ENCODE measurements at places on chromosomes 11 and 22.
A peak's percentile ranks its signal among the peaks of the same experiment; 100 is the strongest.

DNA sequence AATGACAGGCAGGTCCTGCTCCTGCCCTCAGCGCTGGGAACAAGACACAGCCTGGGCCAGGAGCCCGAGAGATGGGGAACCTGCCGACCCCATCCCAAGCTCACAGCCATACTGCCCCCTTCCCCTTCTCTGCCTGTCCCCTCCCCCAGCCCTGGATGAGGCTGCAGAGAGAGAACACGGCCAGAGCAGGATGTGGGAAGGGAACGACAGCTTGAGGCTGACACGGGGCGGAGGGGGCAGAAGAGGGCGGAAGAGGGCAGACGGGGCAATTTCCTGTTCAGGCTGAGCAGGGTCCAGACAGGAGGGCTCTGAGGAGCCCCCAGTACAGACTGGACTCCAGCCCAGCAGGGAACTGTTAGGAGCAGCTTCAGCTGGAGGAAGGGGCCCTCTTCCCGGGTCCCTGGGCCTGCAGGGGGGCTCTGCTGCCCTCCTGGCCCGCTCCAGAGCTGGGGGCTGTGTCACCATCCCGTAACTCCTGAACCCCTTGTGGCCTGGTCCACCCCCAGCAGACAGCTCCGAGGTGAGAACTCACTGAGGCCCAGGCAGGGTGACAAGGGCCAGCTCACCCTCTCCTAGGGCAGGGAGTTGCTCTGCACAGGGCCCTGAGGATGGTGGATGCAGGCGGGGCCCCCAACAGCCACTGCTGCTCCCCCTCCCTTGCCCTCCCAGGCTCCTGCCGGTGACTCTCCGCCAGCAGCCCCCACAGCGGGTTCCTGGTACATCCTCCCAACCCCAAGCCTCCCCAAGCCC lies 5.7 kb downstream of the CTSD start:
- DNase-seq = peak; percentile 78

DNA sequence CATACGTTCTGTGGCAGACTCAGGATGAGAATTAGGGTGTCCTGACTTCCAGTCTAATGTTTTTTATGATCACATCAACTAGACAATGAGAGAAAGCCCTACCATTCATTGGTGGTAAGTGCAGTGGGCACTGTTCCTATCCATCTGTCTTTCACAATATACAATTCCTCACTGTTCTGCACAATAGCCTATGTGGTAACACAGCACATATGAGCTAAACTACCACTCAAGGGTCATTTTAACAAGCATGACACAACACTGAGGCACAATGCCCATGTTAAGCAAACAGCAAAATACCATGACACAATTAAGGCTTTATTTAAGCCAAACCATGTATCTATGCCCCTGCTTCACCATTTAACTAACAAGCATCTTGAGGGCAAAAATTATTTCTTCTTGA lies 52.3 kb downstream of the SIK3 start:
- DNase-seq = no peak

DNA sequence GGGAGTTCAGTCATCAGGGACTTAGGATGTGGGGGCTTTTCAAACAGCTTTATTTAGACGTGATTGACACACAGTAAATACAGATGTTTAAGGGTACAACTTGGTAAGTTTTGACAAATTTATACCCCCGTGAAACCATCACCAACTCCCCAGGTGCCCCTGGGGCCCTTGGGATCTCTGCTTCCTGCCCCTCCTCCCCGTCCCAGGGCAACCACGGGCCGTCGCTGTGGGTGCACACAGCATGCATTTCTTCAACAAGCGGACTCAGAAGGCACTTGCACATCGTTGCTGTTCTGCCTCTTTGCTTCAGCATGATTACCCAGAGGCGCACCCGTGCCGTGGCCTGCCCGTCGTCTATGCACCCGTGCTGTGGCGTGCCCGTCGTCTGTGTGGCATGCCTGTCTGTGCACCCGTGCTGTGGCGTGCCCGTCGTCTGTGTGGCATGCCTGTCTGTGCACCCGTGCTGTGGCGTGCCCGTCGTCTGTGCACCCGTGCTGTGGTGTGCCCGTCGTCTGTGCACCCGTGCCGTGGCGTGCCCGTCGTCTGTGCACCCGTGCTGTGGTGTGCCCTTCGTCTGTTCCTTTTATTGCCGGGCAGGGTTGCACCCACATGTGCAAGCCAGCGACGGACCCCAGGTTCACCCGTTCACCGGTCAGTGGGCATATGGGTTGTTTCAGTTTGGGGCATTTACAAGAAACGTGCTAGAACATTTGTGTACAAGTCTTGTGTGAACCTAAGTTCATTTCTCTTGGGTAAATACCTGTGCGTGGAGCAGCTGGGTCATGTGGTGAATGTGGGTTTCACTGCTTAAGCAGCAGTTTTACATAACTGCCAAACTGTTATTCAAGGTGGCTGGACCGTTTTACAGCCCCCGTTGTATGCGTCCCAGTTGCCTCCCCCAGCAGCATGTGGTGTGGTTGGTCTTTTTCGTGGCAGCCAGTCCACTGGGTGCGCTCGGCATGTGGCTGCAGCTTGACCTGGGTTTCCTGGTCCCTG lies 8.3 kb downstream of the CD81 start:
- DNase-seq = no peak

- DNase-seq = no peak
Observed at GRCh38 chr11:39268176-39268690, 2191.2 kb downstream of the LRRC4C start.

DNA sequence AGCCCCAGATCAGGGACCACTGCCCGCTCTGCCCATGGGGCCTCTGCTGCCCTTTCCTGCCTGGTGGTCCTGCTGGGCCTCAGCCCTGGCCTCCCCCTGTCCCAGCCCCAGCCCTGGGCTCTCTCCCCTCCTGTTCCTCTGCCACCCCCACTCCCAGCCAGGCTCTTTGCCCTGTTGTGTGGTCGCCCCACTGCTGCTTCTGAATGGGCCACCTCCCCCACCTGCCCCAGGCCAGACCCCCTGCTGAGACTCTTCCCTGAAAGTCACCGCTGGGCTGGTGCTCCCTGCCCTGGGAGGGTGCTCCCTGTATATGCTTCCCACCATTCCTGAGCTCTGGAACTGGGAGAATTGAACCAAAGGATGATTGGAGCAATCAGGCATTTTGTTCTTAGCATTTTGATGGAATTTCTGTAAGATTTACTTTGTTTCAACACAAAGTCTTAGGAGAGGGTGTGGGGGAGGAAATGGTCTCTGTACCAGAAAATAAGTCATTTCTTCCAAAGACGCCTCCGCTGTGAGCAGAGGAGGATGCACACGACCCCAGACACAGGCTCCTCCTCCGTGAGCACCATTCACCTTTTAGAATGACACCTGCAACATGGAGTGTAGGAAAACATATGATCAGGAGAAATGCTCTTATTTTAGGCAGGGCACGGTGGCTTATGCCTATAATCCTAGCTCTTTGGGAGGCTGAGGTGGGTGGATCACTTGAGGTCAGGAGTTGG lies 5.2 kb downstream of the APOBEC3B start:
- DNase-seq = no peak

DNA sequence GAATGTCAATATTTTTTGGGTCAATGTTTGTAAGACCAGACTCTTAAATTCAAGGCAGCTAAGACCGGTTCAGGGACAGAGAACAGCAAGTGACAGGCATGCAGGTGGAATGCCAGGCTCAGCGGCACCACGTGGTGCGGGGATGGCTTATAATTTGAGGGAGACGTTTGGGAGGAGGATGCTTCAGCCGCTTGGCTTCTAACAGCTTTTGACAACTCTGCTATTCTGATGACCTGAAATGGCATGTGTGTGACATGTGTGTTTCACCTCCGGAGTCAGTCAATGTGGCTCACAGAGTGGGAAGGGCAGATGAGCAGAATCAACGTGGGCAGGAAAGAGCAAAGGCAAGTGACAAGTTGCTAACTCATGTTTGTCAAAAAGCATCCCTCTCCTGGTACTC lies 228.3 kb downstream of the KIRREL3 start:
- no peak for DNase-seq

GRCh38 chr11:29019960-29020683 lies 911.9 kb downstream of the METTL15 start:
- DNase-seq = no peak

DNA sequence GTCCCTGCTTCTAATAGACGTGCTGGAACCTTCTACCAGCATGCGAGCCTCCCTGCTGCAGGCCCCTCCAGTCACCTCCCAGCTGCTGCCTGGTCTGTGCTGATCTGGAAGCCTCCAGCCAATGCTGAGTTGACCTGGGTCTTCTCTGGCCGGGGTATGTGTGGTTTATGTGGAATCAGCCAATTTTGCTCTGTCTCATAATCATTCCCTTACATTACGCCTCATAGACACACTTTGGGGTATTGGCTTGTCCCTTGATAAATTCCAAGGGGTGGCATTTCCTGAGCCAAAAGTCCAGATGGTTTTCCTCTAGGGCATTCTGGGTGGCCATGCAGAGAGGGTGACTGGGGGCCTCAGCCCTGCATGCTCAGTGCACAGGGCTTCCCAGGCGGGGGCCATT lies 8.3 kb upstream of the KMT5B start:
- no peak for DNase-seq

GRCh38 chr22:36337365-36338130 lies 50.2 kb downstream of the MYH9 start:
- DNase-seq = peak; percentile 29

- DNase-seq = no peak
Observed at GRCh38 chr11:1011320-1011698, 25.2 kb downstream of the MUC6 start.

GRCh38 chr11:72642043-72642883 lies 32.0 kb downstream of the PDE2A start:
- DNase-seq = peak; percentile 24

- no peak for DNase-seq
Observed at GRCh38 chr11:9056467-9056866, 34.9 kb downstream of the SCUBE2 start.

GRCh38 chr11:2888266-2888968 lies 2.8 kb upstream of the CDKN1C start:
- peak; percentile 75 for DNase-seq

DNA sequence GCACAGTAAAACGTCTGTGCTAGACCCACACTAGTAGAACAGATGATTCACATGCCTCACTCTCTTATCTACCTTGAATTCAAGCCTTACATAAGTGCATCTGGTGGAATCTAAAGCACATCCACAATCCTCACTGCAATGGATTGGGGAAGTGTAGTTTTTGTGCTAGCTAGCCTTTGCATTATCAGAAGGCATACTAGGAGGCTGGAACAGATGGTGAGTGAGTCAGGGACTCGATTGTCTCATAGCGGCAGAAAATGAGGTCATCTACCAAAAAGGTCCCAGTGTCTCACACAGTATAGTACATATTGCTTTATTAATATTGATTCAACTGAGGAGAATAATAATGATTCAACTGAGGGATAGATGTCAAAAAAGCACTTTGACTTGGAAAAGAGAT lies 9.3 kb downstream of the MSANTD4 start:
- DNase-seq = no peak

GRCh38 chr22:50314455-50315288 lies 7.2 kb upstream of the PLXNB2 start:
- peak; percentile 90 for DNase-seq

DNA sequence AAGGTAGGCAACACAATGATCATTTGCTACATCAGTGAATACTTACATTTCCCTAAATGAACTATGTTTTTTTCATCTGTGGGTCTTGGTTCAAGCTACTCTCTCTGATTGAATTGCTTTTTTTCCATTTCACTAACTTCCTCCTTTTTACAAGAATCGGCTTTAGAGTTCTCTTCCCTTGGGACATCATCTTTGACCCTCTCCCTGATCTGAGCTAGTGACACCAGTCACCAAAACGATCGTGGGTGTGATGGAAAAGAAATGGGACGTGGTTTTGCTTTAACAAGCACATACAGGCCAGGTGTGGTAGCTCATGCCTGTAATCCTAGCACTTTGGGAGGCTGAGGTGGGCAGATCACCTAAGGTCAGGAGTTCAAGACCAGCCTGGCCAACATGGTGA lies 129.9 kb downstream of the WT1 start:
- DNase-seq = no peak

- no peak for DNase-seq
Observed at GRCh38 chr11:17933708-17934107, 79.1 kb downstream of the SERGEF start.

DNA sequence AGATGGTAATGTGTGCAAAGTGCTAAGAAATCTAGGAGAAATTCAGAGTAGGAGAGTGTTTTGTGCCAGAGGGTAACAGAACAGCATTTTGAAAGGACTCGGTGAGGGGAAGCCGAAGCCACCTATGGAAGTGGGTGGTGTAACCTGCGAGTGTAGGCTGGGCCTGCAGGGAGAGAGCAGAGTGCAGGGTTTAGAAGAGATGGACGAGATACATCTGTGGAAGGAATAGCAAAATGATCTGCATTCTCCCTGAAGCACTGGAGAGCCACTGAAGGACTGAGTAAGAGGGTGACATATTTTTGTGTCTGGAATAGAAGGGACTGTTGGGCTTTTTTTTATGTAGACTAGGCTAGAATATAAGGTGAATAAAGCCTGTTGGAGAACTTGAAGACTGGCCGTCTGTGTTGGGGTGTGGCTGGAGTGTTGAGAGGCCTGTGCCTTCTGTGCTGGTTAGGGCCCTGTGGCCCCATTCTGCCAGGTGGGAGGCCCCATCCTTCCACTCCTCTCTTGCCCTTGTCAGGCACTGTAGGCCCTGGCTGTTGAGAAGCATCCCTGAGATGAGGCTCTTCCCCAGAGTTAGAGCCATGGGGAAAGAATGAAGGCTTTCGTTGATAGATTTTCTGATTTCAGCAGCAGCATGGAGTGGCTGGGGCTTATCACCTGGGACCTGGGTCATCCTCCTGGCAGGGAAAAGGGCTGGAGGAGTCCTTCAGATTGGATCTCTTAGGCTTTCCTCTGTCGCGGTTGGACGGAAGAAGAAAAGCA lies 102.2 kb downstream of the ZBTB16 start:
- no peak for DNase-seq

- peak; percentile 95 for DNase-seq
Observed at GRCh38 chr11:1049431-1049891, 12.9 kb upstream of the MUC6 start.

DNA sequence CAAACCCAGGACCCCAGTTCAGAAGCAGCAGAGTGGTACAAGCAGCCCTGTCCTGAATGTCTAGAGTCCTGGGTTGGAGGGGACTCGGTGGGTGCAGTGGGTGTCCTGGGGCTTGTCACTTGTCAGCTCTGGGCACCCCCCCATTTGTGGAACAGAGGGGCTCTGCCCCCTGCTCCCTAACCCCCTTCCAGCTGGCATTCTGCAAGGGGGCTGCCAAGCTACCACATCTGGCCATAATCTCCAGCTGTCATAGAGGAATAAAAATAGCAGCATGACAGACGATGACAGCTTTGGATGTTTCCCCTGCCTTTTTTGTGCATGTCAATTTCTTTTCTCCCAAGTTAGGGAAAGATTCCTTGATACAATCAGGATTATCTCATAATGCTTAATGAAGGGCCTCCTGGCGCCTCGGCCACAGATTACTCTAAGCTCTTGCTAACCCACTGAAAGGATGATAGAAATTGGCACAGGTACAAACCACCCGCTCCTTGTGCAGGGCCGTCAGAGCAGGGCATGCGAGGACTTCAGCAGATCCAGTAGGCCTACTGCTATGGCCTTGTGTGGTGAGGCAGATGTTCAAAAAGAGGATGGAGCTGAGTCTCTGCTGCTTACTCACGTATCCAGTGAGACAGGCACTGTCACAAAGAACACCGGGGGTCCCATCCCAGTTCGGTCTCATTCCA lies 83.0 kb downstream of the ISX start:
- no peak for DNase-seq
